ENCODE measurements at places on chromosomes 3 and 15. TPM values are rescaled to one million over a fixed set of nuclear protein-coding genes. Genes with fewer than 3 reads are reported as not detected.

BOC gene
- 7.1 TPM for total RNA-seq

DNA sequence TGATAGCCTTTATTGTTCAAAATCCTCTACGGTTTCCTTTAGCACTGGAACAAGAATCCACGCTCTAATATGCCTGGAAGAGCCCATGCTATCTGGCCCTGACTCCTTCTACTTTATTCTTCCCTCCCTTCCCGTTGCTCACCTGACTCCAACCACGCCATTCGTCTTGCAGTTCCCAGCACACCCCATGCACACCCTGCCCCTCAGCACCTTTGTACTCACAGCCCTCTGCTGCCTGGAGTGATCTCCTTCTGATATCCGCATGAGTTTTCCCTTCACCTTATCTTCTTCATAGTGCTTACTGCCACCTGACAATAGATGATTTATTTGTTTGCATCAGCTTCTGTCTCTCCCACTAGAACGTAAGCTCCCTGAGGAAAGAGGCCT, 16.6 kb upstream of the BCL2A1 start:
- no peak for DNase-seq

DNA sequence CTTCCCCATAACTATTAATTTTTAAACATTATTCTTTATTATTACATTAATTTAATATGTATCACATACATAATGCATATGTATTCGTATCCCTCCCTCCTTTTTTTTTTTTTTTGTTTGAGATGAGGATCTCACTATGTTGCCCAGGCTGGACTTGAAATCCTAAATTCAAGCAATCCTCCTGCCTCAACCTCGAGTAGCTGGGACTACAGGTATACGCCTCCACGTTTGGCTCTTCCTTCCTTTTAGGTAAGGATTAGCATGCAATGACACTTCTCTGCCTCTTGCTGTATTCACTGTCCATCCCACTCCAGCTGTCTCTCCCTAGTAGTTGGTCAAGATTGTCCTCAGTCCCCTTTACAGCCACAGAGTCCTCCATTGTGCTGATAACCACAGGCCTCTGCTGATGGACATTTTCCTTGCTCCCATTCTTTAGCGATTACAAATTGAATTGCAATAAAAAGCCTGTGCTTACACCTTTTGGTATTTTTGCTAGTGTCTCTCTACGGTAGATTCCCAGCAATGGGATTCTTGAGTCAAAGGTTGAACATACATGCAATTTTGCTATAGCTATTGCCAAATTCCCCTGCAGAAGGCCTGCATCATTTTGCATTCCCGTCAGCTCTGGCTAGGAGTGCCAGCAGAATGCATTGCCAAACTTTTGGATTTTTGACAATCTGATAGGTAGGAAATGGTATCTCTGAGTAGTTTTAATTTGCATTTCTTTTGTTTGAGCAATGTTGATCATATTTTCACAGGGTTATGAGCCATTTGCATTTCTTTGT, 156.6 kb downstream of the SMAD6 start:
- no peak for DNase-seq

IGDCC3 gene
- 0.43 TPM for total RNA-seq

DNA sequence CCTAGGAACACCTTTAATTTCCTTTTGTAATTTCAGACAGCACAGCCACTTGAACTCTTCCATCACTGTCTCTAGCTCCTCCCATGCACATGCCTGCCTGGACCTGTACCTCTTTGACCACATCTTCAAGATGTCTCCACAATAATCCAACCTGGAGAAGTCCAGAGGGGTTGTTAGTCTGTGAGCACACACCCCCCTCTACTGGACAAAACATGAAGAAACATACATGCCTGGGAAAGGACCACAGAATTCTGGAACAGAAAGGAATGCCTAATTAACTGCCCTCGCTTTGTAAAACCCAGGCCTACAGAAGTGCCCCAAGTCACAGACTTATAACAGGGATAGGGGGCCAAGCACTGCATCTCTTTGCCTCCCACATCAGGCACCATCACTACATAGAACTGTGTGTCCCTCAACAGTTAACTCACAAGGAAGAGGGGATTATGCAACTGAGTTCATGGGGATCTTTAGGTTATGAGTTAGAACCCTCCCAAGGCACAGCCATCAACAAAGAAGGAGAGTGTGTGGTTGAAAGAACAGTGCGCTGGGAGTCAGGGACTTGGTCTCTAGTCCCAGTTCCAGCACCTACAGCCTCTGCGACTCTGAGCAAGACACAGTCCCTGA, 61.7 kb downstream of the FMN1 start:
- DNase-seq = no peak

GRCh38 chr3:112973325-112974177, 1.4 kb downstream of the CD200R1 start:
- DNase-seq = no peak

DNA sequence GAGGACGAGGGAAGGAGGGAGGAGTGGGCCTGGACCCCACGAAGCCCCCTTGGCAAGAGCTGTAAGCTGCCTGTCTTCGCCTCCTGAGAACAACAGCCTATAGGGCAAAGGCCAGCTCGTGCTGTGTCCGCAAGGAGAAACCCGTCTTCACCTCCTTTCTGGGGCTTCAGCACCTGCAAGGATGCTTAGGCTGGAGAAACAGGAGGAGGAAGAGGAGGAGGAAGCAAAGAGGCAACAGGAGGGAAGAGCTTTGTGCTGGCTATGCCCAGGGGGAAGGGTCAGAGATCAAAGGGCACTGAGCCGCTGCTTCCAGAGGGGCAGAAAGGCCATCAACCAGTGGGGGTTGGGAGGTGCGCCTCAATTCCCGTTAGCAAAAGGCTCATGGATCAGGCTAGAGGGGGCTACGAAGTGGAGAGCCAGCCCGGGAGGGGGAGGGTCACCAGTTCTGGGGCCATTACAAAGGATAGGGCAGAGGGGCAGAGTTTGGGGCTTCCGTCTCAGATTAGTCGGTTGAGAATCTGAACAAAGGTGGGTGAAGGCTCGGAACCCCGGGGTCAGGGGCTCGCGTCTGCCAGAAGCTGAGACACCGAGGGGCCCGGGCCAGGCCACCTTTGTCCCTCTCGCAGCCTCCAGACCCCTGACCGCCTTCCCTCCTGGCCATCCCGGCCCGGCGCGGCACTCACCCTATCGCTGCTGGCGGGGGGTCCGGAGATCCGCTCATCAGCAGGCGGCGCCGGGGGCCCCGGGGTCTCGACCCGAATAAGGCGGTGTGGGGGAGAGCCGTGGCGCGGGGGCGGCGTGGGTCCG, 792 bp downstream of the SHF start:
- DNase-seq = no peak

GRCh38 chr3:19559724-19560442, 374.1 kb downstream of the EFHB start:
- DNase-seq = no peak

GRCh38 chr15:101463270-101463669, 26.2 kb downstream of the PCSK6 start:
- no peak for DNase-seq

GRCh38 chr3:53416530-53416929, 69.2 kb upstream of the DCP1A start:
- no peak for DNase-seq

RASGRF1 gene
- not detected for total RNA-seq

- peak; percentile 84 for DNase-seq
Observed at GRCh38 chr15:65132878-65133547, 595 bp downstream of the PDCD7 start.

- DNase-seq = no peak
Observed at GRCh38 chr3:45951946-45952345, 8.7 kb downstream of the CXCR6 start.

PEX5L gene
- total RNA-seq = 0.16 TPM

- DNase-seq = no peak
Observed at GRCh38 chr3:138492980-138493675, 58.7 kb downstream of the ESYT3 start.

DNA sequence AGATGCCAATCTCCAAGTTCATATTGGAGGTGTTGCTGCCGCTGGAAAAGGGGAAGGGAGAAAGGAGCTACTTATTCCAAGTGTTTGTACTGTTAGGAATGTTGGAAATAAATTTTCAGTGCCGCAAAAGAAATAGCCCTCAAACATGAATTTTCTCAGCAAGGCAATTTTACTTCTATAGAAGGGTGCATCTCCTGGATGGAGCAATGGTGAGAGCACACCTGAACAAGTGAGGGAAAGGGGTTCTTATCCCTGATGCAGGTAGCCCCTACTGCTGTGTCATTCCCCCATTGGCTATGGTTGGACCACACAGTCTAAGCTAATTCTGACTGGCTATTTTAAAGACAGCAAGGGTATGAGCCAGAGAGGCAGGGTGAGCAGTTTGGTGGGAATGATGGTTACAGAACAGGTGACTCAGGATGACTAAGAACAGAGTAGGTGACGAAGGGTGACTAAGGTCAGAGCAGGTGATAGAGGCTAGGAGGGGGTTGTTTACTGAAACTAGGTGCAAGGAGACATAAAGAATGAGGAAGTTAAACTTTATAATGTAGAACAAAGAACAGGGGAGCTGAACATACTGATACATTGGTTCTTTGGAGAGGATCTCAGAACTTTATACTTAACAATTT, 503.5 kb downstream of the EDEM1 start:
- DNase-seq = no peak

KLHL40 gene
- total RNA-seq = not detected

GASK1A gene
- total RNA-seq = 0.92 TPM

DNA sequence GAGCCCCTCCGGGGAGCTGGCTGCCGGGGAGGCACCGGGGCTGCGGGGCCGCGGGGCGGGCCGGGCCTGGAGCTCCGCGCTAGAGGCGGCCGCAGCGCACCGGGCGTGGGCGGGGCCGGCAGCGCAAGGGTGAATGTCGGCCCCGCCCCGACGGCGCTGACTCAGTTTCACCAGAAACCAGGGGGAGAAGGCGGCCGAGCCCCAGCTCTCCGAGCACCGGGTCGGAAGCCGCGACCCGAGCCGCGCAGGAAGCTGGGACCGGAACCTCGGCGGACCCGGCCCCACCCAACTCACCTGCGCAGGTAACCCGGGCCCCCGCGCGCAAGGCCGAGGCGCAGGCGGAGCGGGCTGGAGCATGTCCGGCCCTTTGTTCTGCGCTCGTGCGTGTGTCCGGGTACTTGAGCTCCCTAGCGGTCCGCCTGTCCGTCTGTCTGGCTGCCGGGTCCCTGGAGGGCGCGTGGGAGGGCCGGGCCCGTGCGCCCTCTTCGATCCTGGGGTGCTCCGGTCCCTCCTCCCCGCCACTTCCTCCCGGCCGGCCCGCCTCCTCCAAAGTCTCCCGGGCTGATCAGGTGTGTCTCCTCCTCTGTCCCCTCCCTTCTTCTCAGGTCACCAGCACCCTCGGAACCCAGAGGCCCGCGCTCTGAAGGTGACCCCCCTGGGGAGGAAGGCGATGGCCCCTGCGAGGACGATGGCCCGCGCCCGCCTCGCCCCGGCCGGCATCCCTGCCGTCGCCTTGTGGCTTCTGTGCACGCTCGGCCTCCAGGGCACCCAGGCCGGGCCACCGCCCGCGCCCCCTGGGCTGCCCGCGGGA, at the start of gene SPINT1:
Gene SPINT1 (plus strand): TSS at position 164 of the 811 bp plus-strand sequence. CDS start 507 bp downstream, at position 671.
- no peak for DNase-seq

GRCh38 chr15:51602484-51602883, 20.1 kb downstream of the DMXL2 start:
- no peak for DNase-seq

DNA sequence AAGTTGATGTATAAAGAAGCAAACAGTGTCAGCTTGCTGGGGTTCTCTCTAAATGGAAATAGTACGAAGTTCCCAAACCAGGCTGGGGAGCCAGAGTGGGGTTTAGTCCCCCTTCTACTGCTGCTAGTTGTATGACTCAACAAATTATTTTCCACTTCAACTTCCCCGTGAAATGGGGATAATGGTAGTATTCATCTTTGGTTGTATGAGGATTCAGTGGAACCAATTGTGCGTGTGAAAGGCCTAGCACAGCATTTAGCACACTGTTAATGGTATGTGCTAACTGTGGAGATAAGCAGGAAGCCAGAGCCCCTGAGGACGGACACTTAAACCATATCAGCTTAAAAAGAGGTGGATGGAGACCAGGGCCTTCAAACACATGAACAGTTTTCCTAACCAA, 4.2 kb downstream of the SORD start:
- DNase-seq = no peak

IQCF5 gene
- total RNA-seq = not detected

C3orf22 gene
- total RNA-seq = not detected

SH2D7 gene
- not detected for total RNA-seq

- DNase-seq = no peak
Observed at GRCh38 chr3:7607676-7608075, 746.8 kb downstream of the GRM7 start.

- DNase-seq = no peak
Observed at GRCh38 chr3:168024537-168024941, 71.2 kb downstream of the GOLIM4 start.

- DNase-seq = peak; percentile 55
Observed at GRCh38 chr15:74307827-74308811, 59.3 kb downstream of the CYP11A1 start.

DNA sequence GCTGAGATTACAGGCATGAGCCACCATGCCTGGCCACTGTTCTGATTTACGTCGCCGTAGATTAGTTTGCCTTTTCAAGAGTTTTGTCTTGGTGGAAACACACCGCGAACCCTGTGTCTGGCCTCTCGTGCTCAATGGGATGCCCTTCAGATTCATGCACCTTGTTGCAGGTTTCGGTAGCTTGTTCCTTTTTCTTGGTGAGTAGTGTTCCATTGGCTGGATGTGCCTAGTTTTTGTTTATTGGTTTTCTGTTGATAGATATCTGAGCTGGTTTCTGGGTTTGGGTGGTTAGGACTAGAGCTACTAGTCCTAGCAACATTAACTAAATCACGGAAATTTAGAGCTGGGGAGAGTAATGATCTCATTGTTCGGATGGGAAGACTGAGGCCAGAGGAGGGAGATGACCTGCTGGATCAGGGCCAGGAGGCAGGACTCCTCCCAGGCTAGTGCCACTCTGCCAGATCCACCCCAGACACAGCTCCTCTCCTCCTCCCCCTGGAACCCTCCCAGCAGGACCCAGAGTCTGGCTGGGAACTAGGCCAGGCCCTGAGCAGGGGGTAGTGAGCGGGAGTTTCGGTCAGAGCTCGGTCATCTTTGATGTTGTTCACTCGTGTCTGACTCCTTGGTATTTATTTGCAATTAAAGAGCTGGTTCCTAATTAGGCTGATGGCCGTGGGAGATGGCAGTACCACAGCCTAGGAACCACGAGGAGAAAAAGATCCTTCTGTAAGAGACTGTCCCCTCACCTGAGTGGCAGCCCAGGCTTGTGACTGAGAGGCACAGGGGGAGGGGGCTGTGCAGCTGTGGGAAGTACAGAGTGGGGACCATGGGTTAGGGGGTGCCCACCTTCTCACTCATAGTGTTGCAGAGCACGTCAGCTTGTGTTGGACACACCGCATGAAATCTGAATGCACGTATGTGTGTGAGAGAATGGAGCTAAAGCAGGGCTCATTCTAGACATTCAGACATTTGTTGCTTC, 73.4 kb downstream of the SMAD6 start:
- no peak for DNase-seq

CNTN6 gene
- not detected for total RNA-seq

DNA sequence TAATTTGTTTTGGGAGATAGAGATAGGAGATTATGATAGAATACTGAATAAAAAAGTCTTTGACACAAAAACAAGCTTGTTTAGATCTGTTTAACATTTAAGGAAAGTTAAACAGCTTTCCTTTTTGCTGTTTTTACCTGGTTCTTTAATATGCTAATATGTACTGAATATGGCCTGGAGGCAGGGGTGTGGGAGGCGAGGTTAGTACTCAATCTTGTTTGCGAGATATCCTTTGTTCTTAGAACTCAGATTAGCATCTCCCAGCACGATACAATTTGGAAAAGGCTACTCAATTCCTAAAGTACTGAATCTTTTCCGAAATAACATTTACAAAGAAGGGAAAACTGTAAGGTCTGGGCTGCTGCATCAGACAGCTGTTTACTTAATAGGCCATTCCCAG, 40.8 kb upstream of the ST3GAL6 start:
- DNase-seq = no peak

- no peak for DNase-seq
Observed at GRCh38 chr3:168034152-168034928, 61.4 kb downstream of the GOLIM4 start.

Measured in Right ventricle myocardium inferior (tissue), 1 donor.